Brain pericyte (primary cell): ENCODE measurements at places on chromosomes 1 and 21.
A peak's percentile ranks its signal among the peaks of the same experiment; 100 is the strongest.

GRCh38 chr1:235624721-235625333, 24.8 kb downstream of the GNG4 start:
- DNase-seq: peak; percentile 92

- DNase-seq: no peak
These were observed 326.7 kb downstream of the PAPPA2 start for GRCh38 chr1:176789571-176790090.

- no peak for DNase-seq
These were observed 31.3 kb downstream of the SLC30A1 start for GRCh38 chr1:211547710-211548109.

GRCh38 chr1:175002910-175003517, 3.3 kb downstream of the CACYBP start:
- DNase-seq: no peak

- DNase-seq: no peak
These were observed 38.0 kb upstream of the HMGN1 start for GRCh38 chr21:39386899-39387298.

GRCh38 chr1:245459621-245460020, 304.8 kb downstream of the KIF26B start:
- no peak for DNase-seq

DNA sequence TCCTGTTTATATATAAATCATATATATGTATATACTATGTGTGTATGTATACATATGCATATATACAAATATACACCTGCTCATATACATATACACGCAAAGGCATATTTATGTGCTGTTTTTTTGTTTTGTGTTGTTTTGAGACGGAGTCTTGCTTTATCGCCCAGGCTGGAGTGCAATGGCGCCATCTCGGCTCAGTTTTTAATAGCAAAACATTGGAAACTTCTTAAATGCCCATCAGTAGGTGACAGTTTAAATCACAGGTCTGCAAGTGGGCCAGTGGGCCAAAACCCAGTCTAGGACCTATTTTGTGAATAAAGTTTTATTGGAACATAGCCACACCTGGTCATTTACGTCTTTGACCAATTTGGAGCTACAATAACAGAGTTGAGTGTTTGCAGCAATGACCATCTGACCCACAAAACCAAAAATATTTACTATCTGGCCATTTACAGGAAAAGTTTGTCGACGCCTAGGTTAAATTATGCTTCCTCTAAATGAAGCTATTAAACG, 132.3 kb downstream of the TOMM20 start:
- DNase-seq: no peak

DNA sequence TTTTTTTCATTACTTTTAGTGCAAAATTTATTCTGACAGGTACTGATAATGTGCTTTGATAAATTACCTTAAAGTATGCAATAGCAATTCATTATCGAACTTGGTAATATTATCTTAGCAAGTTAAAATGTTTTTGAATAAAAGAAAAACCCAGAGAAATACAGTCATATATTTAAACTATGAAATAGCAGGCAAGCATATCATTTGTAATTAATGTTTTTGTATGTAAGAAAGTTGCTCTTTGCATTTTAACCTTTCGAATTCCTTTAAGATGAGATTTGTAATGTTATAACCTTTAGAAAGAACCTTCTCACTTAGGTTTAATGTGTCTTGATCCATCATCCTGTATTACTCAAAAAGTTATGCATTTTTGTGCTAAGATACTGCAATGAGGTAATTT, 585.6 kb downstream of the PTBP2 start:
- DNase-seq: no peak

DNA sequence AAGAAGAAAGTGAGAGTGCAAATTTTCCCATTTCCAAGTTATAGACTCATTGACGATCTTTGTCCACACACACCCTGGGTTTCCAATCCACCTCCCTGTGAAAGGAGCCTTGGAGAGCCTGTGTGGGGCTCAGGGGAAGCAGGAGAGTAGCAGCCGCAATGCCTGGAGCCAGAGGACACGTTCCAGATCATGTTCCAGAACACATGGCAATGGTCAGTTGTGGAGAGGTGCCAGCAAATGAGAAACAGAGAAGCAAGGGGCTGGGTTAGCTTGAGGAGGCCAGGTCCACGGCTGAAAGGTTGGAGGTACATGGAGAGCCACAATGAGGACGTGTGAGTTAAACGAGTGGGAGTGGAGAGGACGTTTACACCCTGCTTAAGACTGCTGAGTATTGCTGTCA, 33.0 kb upstream of the SIPA1L2 start:
- DNase-seq: no peak

DNA sequence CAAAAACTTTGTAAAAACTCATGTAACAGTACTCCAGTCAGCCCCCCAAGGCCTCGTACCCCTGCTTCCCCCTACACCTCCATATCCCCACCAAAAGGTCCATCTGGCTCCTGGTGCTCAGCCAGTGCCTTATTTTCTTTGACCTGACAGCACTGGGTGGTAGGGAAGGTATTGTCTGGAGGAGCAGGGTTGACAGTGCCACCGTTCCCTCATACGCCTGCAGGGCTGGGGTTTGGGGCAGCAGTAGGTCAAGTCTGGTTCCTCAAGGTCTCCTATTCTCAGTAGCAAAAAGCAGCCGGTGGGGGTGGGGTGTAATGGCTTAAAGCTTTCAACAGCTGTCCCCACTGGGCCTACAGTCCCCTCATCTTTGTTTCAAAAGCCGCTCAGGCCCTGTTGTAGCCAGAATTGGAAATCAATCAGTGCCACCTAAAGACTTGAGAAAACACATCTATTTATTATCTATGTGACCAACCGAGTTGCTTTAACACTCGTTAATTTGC, 25.3 kb upstream of the TTF2 start:
- DNase-seq: no peak

DNA sequence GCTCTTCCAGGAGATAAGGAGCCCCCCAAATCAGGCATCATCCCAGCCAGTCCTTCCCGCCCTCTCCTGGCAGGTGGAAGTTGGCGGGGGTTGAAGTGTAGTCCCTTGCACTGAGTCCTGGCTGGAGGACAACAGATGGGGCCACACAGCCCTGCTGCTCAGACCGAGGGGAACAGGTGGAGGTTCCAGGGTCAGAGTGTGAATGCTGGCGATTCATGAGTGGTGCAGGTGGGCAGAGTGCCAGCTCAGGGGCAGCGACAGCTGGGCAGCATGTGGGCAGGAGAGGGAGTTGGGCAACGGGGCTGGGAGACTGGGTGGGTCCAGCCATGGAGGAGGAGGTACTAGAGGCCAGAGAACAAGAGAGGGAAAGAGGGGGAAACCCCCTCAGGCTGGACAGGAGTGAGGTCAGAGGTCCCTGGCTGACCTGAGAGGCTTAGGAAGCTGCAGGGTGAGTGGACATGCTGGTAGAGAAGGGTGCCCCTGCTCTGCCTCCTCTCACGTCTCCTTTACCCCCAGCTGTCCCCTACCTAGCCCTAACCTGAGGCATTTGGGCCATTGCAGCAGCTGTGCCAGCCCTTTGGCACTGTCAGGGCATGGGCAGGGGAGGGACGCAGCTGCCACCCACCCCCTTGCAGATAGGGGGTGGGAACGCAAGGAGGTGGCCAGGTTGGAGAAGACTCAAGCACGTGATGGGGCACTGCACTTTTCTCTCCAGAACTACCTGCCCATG, 11.3 kb upstream of the ADORA1 start:
- no peak for DNase-seq
